NCI-H748 treated with DMSO at 0.1 percent for 48 hours (cell line): ENCODE measurements at places on chromosomes 1 and 21.
A peak's percentile ranks its signal among the peaks of the same experiment; 100 is the strongest.

DNA sequence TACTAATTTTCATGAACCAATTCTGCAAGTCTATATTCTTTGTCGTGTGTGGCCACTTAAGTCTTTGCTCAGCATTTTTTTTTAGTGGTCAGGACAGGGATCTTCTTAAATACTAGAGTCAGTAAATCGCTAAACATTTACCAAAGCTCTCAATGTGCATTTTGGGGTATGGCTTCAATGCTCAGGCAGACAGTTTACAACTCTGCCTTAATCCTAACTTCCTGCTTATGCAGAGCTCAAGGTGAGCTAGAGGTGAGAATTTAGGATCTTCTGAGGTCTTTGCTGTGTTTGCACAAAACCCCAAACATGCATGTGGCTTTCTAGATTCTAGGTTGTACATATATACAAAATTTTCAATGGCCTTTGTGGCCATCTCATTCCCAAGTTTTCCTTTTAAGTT lies 153.0 kb downstream of the DNM3 start:
- DNase-seq: no peak

DNA sequence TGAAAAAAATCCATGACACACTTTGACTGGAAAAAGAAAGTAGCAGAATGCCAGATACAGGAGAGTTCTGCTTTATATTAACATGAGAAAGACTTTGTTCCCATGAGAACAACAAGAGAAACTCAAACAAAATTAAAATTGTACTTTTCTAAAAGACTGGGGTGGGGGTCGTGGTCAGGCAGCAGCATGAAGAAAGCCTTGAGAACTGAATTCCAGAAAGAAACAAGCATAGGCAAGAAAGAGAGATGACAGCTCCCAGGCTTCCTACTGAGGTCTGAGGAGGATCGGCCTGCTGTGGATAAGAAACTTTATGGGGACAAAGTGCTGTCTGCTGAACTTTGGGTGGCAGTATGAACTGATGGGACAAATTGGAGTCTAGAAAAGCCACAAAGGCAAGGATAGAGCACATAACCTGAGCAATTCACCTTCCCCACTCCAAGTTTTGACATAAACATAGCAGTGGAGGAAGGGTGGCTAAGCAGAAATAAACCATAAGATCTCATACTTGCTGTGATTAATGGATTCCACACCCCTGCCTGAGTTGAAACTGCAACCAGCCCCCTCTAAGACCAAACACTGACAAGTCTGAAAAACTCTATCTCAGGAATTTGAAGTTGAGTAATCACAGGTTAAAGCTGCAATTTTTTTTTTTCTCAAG lies 43.7 kb downstream of the COL6A1 start:
- DNase-seq: no peak

DNA sequence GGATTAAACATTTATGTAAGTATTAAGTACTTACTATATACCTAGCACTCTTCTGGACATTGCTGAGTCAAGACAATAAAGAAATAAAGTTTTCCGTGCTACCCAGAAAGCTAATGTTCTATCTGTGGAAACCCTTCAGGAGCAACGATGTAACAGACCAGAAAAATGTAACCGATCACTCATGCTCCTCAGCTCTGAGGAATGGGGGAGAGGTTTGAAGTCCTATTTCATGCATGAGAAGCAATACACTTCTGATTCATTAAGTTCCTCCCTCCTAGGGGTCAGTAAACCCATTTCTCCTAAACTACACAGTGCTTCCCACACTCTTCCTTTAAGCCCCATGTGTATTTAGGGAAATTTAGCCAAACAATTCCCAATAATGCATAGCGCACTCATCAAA lies 25.6 kb upstream of the KAZN start:
- no peak for DNase-seq

DNA sequence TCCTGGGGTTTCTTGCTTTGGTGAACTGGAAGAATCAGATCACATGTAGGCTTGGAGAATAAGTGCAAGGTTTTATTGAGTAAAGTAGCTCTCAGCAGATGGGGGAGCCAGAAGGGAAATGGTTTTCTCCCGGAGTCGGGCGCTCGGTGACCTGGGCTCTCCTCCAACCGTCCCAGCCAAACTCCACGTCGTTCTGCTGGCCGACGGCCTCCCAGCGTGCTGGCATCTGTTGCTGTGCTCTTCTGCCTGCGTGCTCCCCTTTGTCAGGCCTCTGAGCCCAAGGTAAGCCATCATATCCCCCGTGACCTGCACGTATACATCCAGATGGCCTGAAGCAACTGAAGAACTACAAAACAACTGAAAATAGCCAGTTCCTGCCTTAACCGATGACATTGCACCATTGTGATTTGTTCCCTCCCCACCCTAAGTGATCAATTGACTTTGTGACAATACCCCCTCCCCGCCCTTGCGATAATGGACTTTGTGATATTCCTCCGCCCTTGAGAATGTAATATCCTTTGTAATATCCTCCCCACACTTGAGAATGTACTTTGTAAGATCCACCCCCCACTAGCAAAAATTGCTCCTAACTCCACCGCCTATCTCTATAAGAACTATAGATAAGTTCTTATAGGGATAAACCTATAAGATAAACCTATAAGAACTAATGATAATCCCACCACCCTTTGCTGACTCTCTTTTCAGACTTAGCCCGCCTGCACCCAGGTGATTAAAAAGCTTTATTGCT lies 88.3 kb downstream of the SMYD3 start:
- no peak for DNase-seq

DNA sequence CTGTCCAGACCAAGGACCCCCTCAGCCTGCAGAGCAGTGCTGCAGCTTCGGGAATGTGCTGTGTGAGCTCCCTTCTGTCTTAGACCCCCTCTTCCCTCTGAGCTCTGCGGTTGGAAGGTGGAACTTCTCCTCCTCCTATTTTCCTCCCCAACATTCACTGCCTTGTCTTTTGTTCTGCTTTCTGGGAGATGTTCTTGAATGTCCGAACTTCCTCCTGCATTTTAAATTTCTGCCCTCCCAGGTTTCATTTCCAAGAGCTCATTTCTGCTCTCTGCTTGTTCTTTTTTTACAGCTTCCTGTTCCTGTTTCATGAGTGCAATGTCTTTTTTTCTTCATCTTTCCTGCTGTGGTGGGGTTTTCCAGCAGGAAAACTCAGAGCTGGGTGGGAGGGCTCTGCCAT lies 29.3 kb downstream of the RRP1 start:
- no peak for DNase-seq

DNA sequence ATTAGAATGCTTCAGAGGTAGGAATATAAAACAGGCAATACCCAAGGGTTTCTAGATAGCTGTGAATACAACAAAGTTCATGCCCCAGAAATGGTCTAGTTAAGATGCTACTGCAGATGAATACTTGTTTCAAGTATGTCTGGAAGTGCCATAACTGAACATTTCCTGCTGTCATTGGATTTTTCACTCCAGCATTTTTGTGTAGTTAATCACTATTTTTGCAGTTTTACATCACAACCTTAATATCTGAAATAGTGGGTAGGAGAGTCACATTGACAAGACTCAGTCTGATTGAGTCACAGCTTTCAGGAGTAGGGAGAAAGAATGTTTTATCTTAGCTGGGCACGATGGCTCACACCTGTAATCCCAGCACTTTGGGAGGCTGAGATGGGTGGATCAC lies 126.4 kb upstream of the C1orf21 start:
- no peak for DNase-seq

DNA sequence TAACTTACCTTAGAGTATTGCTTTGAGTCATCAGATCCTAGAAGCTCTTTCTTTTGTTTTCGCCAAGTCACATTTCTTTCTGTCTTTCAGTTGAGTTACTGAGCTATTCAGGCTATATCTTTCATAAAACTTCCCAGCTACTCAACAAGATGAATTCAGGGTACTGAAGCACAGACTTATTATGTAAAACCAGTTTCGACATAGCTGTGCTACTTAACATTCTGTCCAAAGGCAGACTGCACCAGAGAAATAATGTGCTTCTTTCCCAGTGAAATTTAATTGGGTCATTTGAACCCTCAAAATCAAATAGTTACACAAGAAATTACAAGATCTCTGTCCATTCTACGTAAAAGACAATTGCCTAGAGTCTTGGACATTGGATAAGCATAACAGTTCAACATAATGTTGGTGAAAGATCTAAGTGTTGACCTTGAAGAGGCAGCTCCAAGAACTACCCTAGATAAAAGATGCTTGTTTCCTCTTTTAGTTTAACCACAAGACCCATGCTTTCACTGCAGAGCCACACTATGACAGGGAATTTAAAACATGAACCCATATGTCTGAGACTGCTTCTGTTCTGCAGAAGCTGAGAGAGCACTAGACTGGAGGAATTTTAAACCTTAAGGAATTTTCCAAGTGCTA lies 163.2 kb downstream of the LRRC40 start:
- no peak for DNase-seq

DNA sequence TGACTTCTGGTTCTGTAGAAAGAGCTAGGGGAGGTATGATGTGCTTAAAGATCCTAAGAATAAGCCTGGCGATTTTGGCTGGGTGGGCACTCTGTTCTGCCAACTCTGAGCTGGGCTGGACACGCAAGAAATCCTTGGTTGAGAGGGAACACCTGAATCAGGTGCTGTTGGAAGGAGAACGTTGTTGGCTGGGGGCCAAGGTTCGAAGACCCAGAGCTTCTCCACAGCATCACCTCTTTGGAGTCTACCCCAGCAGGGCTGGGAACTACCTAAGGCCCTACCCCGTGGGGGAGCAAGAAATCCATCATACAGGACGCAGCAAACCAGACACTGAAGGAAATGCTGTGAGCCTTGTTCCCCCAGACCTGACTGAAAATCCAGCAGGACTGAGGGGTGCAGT lies 93.3 kb downstream of the PAPPA2 start:
- no peak for DNase-seq

DNA sequence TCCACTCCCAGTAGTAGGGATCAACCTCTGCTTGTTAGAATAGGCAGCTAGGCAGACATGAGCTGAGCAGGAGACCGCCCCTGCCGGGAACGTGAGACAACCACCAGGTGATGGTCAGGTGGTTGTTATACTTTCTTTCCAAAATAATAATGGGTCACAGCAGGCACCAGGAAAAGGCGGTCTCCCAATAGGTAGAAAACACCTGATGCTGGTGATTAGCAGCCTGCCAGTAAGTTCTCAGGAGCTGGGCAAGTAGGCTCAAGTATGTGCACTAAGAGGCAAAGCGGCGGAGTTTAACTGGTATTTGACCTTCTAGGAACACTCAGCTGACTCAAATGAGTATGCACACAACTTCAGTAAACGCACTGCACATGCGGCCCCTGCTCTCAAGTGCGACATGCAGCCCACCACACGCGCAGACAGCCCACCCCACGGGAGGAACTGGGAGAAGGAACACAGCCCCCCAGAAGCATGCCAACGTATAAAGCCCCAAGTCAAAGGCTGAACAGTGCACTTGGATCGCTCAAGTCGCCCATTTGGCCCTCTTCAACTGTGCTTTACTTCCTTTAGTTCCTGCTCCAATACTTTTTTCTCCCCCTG lies 80.0 kb downstream of the DESI2 start:
- DNase-seq: no peak

DNA sequence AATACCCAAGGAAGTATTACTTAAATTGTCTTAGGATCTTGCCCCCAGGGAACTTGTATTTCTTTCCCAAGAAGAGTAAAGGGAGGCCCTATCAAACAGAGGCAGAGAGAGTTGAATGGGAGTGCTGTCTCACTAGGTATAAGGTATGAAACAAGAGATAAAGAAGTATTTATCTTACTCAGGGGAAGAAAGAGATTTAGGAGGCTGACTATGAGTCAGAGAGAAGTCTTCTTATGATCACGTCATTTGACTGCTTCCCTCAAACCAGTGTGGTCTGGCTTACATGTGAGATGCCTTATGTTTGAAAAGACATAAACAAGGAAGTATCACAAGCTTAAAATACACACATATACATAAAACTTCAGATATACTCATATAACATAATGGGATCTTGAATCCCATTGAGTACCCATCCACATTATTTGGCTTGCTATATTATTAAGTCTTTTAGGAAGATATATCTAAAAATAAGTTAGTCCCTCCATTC lies 29.6 kb downstream of the DUSP10 start:
- no peak for DNase-seq

GRCh38 chr1:160877221-160877620 lies 7.8 kb downstream of the ITLN1 start:
- no peak for DNase-seq

DNA sequence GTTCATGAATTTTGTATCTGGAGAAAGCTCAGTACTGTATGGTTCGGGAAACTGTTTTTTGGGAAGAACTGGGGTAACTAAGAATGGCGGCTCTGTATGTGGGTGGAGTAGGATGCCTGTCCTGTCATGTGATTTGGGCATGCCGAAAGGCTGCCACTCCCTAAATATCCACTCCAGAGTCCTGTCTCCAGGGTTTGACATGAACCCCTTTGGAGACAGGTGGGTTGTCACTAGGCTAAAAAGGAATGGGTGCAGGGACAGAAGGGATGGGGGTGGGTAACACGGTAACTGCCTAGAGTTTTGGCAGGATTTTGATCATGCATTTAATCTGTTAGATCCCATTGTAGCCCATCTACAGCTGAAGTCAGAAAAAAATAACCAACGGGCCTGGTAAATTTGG lies 150.1 kb downstream of the KCNJ6 start:
- DNase-seq: no peak

DNA sequence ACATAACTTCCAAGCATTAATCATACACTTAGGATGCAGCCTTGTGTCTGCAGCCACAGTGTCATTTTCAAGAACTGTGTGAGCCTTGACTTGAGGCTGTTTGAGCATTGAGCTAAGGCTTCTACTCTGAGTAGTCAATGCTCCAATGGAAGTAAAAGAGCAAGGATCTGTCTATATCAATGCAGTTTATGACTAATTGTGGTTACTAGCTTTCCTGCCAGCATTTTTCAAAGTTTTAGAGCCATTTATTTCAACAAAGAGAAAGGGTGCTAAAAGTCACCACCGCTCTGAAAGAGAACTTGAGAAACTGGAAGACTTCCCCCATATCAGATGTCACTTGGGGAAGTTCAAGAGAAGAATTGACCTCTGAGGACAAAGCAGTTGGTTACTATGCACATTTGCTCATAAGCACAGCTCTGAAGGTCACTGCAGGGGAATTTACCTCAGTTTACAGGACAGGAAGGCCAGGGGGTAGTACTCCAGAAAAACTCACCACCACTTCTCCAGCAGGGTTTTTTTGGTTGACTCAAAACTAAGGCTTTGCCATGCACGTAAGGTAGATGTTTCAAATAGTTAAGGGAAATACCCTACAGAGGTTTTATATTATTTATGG lies 24.5 kb upstream of the RGS1 start:
- no peak for DNase-seq

GRCh38 chr1:76577525-76578185 lies 289.6 kb upstream of the ST6GALNAC5 start:
- DNase-seq: peak; percentile 98

GRCh38 chr1:40042341-40042740 lies 1.8 kb downstream of the CAP1 start:
- DNase-seq: no peak

DNA sequence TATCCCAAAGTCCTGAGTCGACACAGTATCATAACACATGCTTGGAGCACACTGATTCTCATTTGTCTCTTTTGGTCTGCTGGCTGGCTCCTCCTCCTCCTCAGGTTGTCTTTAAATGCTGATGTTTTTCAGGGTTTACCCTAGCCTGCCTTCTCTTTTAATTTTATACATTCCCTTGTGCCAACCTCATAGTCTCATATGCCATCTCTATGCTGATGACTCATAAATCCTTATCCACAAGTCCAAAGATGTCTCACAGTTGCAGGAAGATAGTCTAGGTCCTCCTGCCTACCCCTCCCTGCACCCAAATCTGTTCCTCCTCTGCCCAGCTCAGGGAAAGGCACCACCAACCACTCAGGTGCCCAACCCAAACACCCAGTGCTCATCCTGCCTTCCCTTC lies 108.3 kb downstream of the SIPA1L2 start:
- no peak for DNase-seq
